ENCODE measurements at places on chromosomes 16 and 17.
A peak's percentile ranks its signal among the peaks of the same experiment; 100 is the strongest.

DNA sequence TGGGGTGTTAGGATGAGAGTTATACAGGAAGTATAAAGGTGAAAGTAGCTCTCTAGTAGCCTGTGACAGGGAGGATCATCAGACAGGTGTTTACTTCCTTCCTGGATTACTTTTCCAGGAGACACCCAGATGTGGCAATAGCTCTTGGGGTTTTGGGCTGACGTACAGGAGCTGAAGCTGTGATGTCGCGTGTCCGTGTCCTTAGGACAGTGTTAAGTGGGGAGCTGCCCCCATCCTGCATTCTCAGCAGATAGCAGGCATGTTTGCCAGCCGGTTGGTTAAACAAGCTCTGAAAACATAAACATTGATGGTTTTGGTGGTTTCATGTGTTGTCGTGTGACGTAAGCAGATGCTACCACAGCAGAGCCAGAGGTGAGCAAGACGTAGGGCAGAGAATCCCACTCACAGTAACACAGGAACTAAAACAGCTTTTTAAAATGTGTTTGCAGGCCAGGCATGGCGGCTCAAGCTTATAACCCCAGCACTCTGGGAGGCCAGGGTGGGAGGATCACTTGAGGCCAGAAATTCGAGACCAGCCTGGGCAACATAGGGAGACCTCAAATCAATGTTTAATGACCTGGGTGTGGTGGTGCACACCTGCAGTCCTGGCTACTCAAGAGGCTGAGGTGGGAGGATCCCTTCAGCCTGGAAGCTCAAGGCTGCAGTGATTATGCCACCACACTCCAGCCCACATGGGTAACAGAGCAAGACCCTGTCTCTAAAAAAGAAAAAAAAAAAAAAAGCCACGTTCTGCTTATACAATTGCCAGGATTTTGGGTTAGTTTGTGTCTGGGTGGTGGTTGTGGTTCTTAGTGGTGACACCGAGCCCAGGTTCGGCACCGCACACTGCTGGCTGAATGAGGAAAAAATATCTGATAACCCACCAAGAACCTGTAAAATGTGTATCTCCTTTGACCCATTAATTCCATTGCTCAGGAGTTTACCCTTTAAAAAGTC, 18.2 kb upstream of the IL17C start:
- no peak for DNase-seq

DNA sequence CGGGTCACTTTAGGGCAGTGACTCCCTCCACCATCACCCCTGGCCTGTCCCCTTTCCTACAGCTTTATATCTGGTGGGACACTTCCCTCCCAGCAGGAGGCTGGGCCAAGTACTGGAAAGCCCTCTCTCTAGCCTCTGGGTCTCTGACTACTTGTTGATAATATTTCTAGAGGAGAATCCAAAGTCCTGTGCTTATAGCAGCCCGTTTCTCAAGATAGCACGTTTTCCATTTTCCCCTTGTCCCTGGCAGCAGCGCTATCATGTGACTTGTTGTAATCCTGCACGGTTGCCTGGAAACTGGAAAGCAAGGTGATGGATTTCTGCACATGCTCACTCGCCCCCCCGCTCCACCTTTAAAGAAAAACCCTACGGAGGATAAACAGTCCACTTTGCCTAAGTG, 3.3 kb upstream of the AXIN2 start:
- DNase-seq = peak; percentile 45

- no peak for DNase-seq
These were observed 16.7 kb upstream of the HEATR6 start for GRCh38 chr17:60095381-60095780.

GRCh38 chr17:266701-267667, 85.5 kb upstream of the DOC2B start:
- no peak for DNase-seq

DNA sequence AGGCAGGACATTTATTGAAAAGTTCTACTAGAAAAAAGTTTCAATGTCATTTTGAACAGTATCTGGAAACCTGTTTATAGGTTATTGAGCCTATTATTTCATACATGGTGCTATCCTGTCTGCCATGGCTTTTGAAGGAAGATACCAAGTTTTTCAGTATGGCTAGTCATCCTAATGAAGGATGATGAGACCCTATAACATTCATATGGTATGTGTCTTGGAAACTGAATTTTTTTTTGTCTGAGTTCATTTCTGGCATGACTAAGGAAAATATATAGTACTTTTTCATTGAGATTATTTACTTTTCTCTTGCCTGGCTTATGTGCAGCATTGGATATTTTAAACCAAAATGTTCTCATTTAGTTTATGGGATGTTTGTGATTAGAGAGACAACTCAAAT, 30.2 kb downstream of the CLTC start:
- no peak for DNase-seq

GRCh38 chr16:70803319-70803718, 2.4 kb upstream of the VAC14 start:
- DNase-seq = no peak

All from DMS153 (cell line).